ENCODE measurements at places on chromosomes 6 and 20.
A peak's percentile ranks its signal among the peaks of the same experiment; 100 is the strongest.

DNA sequence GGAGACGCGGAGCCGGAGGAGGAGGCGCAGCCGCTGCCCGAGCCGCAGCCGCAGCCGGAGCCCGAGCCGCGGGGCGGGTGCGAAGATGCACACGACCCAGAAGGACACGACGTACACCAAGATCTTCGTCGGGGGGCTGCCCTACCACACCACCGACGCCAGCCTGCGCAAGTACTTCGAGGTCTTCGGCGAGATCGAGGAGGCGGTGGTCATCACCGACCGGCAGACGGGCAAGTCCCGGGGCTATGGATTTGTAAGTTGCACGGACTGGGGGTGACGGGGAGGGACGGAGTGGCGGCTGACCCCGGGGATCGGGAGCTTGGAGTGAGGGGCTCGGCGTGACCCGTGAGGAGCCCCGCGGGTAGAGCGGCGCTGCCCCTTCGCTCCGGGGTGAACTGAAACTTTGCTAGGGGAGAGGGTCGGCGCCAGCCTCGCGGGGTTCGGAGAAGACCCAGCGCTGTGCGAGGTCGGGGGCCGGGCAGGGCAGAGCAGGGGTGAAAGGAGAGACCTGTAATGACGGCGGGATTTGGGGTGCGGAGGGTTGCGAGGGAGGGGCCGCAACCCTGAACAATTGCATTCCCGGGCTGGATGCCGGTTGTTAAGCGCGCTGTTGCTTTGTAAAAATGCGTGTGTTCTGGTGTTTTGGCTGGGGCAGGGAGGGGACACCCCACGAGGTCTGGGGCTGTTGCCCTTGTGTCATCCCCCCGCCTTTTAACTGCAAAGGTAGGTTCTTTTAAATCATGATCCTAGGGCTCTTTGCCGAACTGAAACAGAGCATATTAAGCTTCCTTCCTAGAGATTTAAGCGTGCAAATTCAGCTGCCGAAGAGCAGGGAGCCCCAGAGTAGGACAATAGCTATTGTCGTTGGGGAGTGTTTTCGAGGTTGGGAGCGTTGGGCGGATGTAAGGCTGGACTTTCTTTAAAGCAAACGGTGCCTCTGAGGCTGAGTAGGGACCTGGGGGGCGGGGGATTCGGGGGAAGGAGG, 628 bp downstream of the RBM24 start:
- peak; percentile 15 for DNase-seq

DNA sequence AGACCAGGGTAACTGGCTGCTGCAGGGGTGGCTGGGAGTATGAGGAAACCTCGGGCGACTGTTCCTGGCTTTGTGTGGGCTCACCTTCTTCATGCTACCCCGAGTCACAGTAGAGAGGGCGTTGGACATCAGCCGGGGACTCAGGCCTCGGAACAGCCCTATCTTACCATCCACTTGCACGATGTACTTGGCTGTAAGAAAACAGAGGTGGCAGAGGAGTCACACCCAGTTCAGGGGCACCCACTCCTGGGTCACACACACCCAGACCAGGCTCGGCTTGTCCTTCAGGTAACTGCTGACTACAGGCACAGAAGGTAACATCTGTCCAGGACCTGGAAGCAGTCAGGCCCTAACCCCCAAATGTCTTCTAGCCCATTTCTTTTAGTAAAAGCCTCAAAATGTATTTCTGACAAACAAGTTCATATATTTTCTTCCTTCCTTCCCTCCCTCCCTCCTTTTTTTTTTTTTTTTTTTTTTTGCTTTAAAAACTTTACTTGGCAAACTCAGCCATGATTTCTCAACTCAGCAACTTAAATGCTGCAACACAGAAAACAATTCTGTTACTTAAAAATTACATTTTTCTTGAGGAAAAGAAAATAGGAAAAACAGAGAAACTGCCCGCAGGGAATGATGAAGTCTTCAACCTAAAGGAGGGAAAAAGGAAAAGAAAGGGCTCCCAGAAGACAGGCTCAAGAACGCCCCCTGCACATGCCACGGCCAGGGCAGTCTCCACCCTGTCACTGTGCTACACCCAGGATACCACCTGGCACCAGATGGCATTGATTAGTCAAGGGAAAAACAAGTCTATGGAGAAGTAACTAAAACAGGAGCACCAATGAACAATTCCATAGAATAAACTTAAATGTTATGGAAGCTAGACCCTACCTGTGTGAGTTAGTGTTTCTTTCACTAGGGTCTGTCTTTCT, 7.3 kb downstream of the MTCH1 start:
- no peak for DNase-seq

DNA sequence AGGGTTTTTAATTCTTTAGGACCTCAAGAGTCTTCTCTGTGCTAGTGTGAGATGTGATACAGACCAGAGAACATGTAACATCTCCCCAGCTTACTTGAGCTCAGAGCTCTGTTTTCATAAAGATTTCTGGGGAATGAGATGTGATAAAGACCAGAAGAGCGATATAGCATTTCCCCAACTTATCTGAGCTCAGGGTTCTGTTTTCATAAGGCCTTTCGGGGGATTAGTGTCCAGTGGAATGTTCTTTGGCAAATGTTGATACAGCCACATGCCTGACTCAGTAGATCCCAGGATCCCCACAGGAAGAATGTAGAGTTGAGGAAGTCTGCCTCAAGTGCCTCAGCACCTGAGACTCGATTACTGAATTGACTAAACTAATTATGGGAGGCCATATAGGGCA, 18.7 kb upstream of the TOP1 start:
- no peak for DNase-seq

- no peak for DNase-seq
Measured at GRCh38 chr6:14880052-14880451, 365.8 kb upstream of the JARID2 start.
